Right hindlimb (tissue), 1 donor: ENCODE measurements at places on chromosomes 2 and 18.
A peak's percentile ranks its signal among the peaks of the same experiment; 100 is the strongest.

DNA sequence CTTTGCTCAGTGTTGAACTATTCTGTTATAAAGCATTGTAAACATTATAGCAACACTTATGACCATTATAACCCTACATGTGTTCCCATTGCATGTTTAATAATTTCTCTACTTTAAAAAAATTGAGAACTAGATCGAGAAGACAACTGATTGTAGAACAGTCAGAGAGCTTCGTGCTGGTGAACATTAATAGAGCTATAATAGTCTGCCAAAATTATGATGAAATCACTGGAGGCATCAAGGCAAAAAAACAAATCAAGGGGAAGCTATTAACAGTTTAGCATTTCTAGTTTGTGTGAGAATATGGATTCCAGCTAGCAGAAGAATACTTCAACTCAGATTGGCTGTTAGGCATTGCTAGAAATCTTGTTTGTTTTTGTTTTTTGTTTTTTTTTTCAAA, 284.2 kb downstream of the CAMKMT start:
- DNase-seq: no peak

- DNase-seq: no peak
Measured at GRCh38 chr2:169761251-169761969, 27.8 kb downstream of the KLHL23 start.

- DNase-seq: no peak
Measured at GRCh38 chr18:57624988-57625387, 3.4 kb upstream of the NARS1 start.

GRCh38 chr2:2799151-2799697, 468.1 kb upstream of the MYT1L start:
- DNase-seq: no peak

DNA sequence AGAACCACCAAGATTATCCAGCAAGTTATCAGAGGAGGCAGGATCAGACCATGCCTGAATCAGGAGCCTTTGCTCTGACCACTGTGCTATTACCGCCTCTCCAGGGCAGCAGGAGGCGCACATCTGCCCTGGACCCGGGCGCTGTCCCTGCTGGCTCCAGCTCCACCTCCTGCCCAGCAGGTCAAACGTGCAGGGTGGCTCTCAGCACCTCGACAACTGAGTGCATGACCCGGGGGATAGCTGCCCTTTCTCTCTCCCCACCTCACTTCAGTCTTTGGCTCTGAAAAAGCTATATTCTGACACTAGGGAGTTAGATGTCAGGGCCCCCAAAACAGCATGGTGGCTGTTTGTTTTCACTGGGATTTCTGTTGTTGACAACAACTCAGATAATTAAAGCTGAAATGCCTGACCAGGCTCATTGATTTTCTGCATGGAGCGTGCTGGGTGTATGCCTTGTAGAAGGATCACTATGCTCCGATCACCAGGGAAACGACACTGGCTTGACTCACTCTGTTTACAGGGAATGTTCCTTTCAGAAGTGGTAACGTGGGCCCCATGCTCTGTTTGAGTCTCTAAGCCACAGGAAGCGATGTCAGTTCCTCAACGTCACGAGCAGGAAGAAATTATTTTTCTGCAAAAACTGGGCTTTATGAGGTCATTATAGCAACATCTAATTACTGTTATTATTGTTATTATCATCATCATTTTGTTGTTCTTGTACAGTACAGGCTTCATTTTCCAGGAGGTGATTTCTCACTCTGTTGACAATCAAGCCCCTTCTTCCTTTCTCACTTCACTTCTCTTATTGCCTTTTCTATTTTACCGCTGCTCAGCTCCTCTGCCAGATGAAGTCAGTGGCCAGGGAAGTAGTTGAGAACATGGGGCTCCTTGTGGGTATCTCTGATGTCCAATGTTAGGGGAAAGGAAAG, 125.6 kb downstream of the PLB1 start:
- peak; percentile 88 for DNase-seq

DNA sequence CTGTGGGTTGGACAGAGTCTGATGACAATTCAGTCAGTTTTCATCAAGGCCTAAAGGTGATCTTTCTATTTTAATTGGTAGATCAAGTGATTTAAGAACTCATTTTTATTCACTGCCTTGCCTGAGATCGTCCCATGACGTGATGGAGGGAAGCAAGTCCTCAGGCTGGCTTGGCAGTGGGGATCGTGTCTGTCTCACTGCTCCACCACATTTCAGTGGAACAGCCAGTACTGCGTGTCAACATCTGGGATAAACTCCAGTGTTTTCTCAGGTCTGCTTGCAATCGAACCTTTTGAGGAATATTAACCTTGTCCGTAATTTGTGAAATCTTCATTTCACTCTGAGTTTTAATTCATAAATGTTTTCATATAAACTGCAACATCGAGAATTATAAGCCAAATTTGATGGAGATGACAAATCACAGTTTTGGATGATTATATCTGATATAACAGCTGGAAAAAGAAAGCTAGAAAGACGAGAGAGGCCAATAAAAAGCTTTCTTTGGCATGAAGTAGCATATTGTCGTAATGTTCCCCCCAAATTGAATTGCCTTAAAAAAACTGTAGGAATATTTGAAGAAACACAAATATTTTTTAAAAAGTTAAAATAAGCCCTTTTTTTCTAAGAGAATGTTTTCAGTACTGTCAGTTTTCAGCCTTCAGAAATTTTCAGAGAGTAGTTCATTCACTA, 414.7 kb upstream of the SPRED2 start:
- peak; percentile 69 for DNase-seq

GRCh38 chr2:221335219-221335752, 236.8 kb downstream of the EPHA4 start:
- DNase-seq: no peak

DNA sequence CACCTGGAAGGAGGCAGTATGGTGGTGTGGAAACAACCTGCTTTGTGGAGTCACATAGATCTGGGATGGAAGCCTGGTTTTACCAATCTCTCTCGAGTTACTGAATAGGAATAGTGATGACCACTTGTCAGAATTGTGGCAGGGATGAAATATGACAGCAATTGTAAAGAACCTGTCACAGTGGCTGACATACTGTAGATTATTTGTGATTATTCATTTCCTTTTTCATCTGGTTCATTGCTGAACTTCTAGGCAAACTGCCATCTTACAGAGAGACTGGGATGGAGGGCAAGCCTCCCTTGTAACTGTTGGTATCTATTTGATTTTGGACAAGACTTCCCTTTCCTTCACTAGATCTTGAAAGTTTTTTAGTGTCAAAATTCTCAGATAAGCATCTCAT, 42.0 kb downstream of the FMNL2 start:
- no peak for DNase-seq

GRCh38 chr18:32877371-32877770, 104.5 kb upstream of the KLHL14 start:
- DNase-seq: no peak

GRCh38 chr2:203347375-203347774, 19.2 kb downstream of the ABI2 start:
- DNase-seq: no peak

- peak; percentile 45 for DNase-seq
Measured at GRCh38 chr2:179861416-179862067, at the start of gene ZNF385B. Gene ZNF385B (minus strand): TSS chr2:179861612.

GRCh38 chr2:29236074-29236473, 120.9 kb downstream of the CLIP4 start:
- peak; percentile 7 for DNase-seq

GRCh38 chr2:86135653-86136052, 29.6 kb downstream of the PTCD3 start:
- no peak for DNase-seq

GRCh38 chr2:20348542-20348941, 2.1 kb downstream of the PUM2 start:
- DNase-seq: no peak

DNA sequence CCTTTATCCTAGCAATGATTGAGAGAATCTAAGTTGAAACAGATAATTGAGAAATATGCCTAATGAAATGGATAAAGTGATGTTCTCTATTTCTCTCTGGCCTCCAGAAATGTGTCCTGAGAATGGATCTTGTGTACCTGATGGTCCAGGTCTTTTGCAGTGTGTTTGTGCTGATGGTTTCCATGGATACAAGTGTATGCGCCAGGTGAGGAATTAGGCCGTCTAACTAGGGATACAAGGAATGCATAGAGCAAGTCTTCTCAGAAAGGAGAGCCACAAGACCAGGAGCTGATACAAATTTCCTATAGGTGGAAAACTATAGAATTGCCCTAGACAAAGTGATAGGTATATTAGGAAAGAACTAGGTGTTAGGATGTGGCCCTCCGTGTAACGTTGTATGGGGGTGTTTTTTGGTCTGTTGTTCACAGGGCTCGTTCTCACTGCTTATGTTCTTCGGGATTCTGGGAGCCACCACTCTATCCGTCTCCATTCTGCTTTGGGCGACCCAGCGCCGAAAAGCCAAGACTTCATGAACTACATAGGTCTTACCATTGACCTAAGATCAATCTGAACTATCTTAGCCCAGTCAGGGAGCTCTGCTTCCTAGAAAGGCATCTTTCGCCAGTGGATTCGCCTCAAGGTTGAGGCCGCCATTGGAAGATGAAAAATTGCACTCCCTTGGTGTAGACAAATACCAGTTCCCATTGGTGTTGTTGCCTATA, 592 bp upstream of the CAD start:
- no peak for DNase-seq

- no peak for DNase-seq
Measured at GRCh38 chr2:23449413-23449812, 64.4 kb downstream of the KLHL29 start.

DNA sequence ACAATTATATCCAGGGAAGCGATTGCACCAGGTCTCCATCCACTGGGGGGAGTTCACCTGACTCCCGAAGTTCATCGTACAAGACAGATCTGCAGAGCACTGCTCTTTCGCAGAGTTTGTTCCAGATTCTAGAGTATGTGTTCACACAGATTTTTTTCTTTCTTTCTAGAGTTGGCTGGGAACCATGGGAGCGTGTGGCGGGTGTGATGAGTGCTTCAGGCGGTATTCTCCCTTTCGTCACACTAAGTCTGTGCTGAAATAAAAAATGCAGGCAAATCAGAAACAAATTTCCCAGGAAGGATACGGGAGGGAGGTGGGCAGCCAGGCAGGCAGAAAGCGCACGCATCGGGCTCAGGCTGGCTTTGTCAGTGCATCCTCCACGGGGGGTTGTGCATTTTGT, 129.8 kb upstream of the SOX11 start:
- DNase-seq: no peak

GRCh38 chr2:207163053-207163755, 2.5 kb downstream of the KLF7 start:
- no peak for DNase-seq

DNA sequence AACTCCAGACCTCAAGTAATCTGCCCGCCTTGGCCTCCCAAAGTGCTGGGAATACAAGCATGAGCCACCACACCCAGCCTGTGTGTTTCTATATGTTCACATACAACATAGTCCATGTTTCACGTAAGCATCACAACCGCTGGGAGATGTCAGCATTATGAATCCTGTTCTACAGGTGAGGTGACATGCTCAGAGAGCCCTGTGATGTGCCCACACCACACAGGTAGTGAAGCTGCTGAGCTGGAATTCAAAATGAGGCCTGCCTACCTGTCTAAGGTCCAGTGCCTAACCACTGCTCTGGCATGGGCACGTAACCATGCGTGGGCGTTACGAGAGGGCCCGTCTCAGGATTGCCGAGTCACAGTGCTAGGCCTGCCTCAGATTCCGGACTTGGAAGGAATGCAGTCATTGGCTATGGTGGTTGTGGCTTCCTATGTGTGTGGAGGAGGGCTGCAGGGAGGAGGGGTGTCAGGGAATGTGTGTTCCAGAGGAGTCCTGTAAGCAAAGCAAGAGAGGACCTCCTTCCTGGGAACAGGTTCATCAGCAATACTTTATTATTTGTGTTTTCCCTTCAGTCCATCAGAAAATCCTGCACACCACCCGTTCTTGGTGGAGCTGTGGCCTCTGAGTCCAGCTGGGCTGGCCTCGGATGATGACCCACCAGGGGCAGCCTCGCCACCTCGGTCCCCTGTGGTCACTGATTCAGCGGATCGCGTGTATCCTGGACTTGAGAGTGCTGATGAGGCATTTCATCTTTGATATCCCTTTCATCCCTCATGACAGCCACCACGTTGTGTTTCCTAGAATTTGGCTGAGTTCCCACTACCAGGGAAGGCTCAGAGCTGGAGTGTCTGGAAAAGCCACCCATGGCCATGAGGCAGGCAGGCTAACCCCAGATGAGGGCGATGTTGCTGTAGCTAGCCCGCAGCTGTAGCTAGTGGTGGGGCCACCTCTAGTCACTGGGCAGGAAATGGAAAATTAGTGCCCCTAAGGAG, 31.1 kb downstream of the HK2 start:
- DNase-seq: no peak

DNA sequence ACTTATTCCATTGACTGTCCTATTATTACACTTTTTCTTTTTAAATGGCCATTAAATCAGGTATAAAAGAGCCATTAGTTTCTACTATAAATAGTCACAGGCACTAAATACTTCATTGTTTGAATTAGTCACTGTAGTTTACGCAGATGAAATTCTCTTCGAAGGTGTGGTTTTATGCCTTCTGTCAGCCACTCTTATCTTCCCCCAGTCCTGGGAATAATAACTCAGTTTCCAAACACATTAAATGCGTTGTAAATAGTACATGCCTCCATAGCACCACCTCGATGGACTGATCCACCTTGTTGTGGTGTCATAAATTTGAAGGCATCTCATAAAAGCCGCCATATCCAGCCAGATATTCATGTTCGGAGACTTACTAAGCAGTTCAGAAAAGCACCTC, 72.1 kb upstream of the PARD3B start:
- no peak for DNase-seq

- DNase-seq: no peak
Measured at GRCh38 chr2:174036825-174037224, 71.7 kb upstream of the SP3 start.

GRCh38 chr2:202133200-202133908, 60.3 kb downstream of the KIAA2012 start:
- DNase-seq: no peak

- DNase-seq: no peak
Measured at GRCh38 chr2:98663511-98664090, 55.2 kb downstream of the UNC50 start.

GRCh38 chr2:42359304-42359964, 1.6 kb downstream of the COX7A2L start:
- DNase-seq: no peak

DNA sequence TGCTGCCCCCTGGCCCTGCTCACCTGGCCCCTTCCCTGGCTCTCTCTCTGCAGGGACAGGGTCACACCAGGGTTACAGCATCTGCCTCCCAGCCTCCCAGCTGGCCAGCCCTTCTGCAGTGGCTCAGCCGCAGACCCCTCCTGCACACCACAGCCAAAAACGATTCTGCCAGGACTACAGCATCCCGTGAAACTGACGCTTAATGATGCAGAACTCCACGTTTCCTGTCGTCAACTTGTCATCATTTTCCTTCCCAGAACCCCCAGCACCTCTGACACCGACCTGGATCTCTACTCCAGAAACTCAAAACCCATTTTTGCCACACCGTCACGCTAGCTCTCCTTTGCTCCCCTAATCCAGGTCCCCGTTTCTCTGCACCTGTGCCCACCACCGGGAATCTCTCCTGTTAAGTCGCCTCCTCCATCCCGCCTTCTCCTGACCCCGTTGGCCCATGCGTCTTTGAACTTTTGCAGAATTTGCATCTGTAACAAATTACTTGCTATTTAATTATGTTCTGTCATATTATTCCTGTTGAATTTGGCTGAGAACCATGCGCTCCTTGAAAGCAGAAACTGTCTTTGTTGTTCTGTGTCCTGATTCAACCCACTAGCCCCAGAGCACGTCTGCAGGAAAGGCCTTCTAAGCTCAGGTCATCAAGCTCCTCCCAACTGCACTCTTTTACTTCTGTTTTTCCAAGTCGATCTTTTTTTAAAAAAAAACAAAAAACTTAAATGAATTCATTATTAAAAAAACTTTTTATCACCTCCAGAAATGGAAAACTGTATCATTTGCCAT, 173.2 kb upstream of the COPS8 start:
- no peak for DNase-seq
